ENCODE measurements at places on chromosomes 1 and 21. TPM values are rescaled to one million over a fixed set of nuclear protein-coding genes. Genes with fewer than 3 reads are reported as not detected.

Gene SYCP1
- total RNA-seq = not detected

Gene S100A3
- not detected for total RNA-seq

Gene TFF2
- total RNA-seq = not detected

Gene CD1D
- total RNA-seq = 0.54 TPM

Gene HJV
- not detected for total RNA-seq

Gene CYP4B1
- total RNA-seq = not detected

Gene PKLR
- total RNA-seq = 1.1 TPM

Gene PTAFR
- total RNA-seq = 5.4 TPM

Gene BRDT
- total RNA-seq = not detected

Gene FLG
- under 0.01 TPM for total RNA-seq

Gene HSPA6
- total RNA-seq = 0.54 TPM

Gene CTBS
- total RNA-seq = 7.0 TPM

Gene ASAP3
- 1.1 TPM for total RNA-seq

Gene EFCAB14
- 29.6 TPM for total RNA-seq

Gene CHI3L1
- total RNA-seq = 0.81 TPM

Gene PHLDA3
- total RNA-seq = 3.8 TPM

Gene PIGP
- 5.7 TPM for total RNA-seq

Gene SLC44A3
- total RNA-seq = not detected

Gene PLA2G2A
- total RNA-seq = not detected

Gene RGS13
- under 0.01 TPM for total RNA-seq

Gene PAQR6
- total RNA-seq = 2.2 TPM

Gene VWA5B1
- total RNA-seq = under 0.01 TPM

Gene SIM2
- total RNA-seq = not detected

Gene CELA2B
- total RNA-seq = not detected

Gene OSCP1
- total RNA-seq = 3.2 TPM

Gene HOOK1
- total RNA-seq = 1.3 TPM

Gene HORMAD1
- total RNA-seq = under 0.01 TPM

Gene RGS1
- 13.7 TPM for total RNA-seq

Gene OR2T27
- total RNA-seq = not detected

All from hematopoietic multipotent progenitor cell (in vitro differentiated cells).